ENCODE measurements at places on chromosomes 7 and 10.

DNA sequence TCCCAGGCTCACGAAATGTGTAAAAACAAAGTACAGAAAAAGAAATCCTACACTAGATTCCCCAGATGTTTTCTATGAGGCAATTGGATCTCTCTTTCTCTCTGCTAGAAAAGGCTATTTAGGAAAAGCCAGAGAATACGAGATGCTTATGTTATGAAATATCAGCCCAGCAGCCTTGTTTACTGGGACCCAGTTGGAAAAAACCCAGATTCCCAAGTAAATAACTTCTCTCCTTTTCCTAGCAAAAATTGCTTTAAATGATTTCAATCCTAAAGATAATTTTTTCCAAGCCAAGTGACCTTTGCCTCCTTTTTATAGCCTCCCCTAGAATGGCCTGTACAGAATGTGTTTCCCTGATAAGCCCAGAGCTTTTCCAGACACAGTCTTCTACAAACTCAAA, 199.3 kb downstream of the PLXNA4 start:
- no peak for DNase-seq

DNA sequence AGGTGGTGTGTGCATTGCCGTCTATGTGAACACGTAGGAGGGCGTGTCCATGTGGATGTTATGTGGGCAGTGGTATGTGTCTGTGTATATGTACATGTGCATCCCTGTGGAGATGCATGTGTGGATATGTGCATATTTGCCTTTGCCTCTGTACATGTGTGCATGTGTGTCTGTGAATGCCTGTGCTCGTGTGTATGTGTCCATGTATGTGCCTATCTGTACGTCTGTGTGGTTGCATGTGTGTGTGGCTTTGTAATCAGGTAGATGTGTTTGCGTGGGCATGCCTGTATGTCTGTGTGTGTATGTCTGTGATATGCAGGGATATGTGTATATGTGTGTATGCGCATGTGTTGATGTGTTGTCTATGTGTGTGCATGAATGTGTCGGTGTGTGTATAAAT, 19.7 kb downstream of the ADCY1 start:
- DNase-seq = no peak

DNA sequence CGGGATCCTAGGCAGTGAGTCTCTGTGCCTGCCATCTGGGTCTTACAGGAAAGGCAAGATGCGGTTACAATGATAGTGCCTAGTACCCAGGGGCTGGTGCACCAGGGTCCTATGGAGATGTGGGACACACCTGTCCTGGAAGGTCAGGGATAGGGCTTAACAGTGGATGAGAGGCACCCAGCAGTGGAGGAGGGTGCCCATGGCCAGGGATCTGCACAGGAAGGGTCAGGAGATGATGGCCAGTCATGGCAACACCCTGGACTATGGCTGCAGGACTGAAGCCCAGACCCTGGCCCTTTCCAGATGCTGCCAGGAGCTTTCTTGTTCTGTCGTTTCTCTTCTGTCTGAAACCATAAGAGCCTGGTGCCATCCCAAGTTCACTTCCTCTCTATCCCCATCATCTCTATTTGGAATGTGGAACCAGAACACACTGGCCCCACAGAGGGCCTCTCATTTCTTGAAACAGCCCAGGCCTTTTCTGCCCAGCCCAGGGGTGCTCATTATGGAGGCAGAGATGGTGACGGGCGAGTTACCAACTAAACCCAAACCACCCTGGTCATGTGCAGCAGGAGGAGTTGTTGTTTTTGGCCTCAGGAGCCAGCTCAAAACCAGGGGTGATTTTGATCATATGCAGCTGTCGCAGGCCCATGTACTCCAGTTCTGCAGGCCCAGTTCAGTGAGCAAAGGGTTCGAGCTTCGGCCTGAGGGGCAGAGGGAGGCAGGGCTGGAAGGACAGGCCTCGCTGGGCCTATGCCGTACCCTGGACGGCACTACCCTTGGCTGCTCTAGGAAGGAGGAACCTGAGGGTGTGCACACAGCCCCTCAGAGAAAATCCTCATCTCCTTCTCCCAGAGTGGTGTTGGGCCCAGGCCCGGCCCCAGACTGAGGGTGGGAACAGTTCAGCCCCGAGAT, 52.6 kb upstream of the GDF10 start:
- DNase-seq = no peak

DNA sequence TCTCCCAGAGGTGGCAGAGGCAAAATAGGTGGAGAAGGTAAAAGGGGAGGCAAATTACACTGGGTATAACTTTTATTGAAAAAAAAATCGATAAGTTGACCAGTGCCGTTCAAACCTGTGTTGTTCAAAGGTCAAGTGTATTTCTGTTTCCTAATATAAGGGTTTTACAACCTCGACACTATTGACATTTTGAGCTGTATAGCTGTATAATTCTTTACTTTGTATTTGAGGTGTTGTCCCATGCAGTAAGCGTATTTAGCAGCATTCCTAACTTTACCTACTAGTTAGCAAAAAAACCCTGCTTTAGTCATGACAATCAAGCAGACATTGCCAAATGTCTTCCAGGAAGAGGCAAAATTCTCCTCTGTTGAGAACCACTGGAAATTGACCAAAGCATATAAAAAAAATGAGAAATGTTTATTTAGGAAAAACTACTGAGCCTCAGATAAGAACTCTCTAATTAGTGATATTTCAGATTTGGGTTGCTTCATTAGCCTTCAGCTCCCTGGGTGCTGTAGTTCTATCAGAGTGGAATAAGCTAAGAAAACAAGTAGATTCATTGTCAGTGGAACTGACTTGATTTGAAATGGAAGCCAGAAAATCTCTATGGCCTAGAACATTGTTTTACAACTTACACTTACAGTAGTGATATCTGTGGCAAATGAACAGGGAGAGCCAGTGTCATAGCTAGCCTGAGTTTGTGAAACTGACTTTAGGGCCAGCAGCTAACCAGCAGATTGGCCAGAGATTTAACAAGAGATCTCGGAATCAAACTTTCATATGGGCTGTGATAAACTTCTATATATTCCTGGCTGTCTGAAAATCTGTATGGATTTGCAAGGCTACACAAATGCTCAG, 331.6 kb downstream of the DGKB start:
- DNase-seq = no peak

- no peak for DNase-seq
These were observed 28.6 kb downstream of the VIM start for GRCh38 chr10:17256627-17257026.

- no peak for DNase-seq
These were observed 479.5 kb downstream of the SDK1 start for GRCh38 chr7:3780525-3780924.

DNA sequence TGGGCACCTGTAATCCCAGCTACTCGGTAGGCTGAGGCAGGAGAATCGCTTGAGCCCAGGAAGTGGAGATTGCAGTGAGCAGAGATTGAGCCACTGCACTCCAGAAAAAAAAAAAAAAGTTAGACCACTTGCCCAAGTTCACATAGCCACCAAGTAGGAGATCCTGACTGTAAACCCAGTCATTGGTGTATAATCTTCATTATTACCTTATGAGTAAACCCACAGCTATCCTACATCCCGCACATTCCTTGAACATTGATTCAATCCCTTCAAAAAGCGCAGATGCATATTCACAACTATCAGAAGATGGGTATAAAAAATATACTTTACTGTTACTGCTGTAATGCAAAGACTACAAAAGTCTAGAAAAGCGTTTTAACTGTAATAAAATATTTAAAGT, 512.9 kb downstream of the SUGCT start:
- no peak for DNase-seq

All from T-helper 1 cell (primary cell).